ENCODE measurements at places on chromosomes 11 and 22. TPM values are rescaled to one million over a fixed set of nuclear protein-coding genes. Genes with fewer than 3 reads are reported as not detected.

Gene CRYAB
- 20.6 TPM for total RNA-seq

Gene NFAM1
- 1.2 TPM for total RNA-seq

Gene SEPTIN3
- total RNA-seq = 1.6 TPM

Gene PTGDR2
- total RNA-seq = 1.5 TPM

Gene DEPDC7
- total RNA-seq = 23.2 TPM

Gene UBQLNL
- total RNA-seq = 38.7 TPM

Gene C22orf23
- total RNA-seq = 70.9 TPM

Gene SCARF2
- 12.3 TPM for total RNA-seq

Gene MYO18B
- total RNA-seq = 23.6 TPM

DNA sequence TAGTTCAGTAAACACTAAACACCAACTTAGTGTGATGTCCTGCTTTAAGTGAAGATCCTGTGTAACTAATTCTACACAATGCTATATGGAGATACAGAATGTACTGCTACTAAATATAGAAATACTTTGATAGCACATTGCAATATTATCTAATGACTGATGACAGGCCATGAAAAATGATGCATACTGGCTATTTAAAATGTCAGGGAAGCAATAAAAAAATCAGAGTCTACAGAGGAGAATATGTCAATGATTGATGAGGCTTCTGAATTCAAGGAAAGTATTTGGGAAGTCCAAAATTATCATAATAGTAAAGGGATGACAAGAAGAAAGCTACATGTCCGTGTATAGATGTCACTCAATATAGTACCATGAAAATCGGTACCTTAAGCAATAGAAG is 55.3 kb downstream of the GUCY1A2 start:
- H3K36me3 ChIP-seq = no peaks in the 10 kb centered on the region
- H3K27me3 ChIP-seq = no peaks in the 10 kb centered on the region
- H3K4me1 ChIP-seq = peaks cover 4% of the 10 kb centered on the region
- H3K27ac ChIP-seq = no peak overlapping the region

- no peaks in the 10 kb centered on the region for H3K36me3 ChIP-seq
- DNase-seq = no peak
- no peak overlapping the region for H3K27ac ChIP-seq
- no peaks in the 10 kb centered on the region for H3K4me1 ChIP-seq
These were observed 155.0 kb upstream of the NCAM1 start for GRCh38 chr11:112806256-112806655.

- no peak overlapping the region for H3K27ac ChIP-seq
These were observed 10.2 kb downstream of the PAMR1 start for GRCh38 chr11:35515224-35515623.

- H3K27me3 ChIP-seq = no peaks in the 10 kb centered on the region
- H3K36me3 ChIP-seq = no peaks in the 10 kb centered on the region
- H3K4me1 ChIP-seq = no peaks in the 10 kb centered on the region
- no peak overlapping the region for H3K27ac ChIP-seq
These were observed 21.4 kb upstream of the CDON start for GRCh38 chr11:126083829-126084607.

DNA sequence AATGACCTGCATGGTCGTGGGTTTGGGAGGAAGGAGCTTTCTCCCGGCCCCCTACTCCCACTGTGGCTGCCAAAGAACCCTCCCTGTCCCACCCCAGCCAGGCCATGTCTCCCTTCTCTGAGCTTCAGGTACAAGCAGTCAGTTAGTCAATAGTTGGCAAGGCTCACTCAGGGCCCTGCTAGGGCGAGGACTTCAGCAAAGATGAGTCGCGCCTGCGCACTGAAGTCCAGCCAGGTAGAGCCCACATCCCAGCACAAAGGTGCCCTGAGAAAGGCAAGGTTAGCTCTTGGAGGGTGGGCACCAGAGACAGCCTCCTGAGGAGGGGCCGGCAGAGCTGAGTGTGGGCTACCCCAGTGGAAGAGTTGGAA is 11.1 kb downstream of the C11orf86 start:
- H3K4me1 ChIP-seq = peaks cover 5% of the 10 kb centered on the region
- DNase-seq = no peak
- H3K27me3 ChIP-seq = no peaks in the 10 kb centered on the region
- no peak overlapping the region for H3K4me3 ChIP-seq

- no peaks in the 10 kb centered on the region for H3K4me1 ChIP-seq
- DNase-seq = peak; percentile 21
- H3K27me3 ChIP-seq = no peaks in the 10 kb centered on the region
- H3K27ac ChIP-seq = peak overlapping the region; percentile 94
- H3K4me3 ChIP-seq = peak overlapping the region; percentile 81
These were observed 728 bp upstream of the POGLUT3 start for GRCh38 chr11:108498816-108499408.

DNA sequence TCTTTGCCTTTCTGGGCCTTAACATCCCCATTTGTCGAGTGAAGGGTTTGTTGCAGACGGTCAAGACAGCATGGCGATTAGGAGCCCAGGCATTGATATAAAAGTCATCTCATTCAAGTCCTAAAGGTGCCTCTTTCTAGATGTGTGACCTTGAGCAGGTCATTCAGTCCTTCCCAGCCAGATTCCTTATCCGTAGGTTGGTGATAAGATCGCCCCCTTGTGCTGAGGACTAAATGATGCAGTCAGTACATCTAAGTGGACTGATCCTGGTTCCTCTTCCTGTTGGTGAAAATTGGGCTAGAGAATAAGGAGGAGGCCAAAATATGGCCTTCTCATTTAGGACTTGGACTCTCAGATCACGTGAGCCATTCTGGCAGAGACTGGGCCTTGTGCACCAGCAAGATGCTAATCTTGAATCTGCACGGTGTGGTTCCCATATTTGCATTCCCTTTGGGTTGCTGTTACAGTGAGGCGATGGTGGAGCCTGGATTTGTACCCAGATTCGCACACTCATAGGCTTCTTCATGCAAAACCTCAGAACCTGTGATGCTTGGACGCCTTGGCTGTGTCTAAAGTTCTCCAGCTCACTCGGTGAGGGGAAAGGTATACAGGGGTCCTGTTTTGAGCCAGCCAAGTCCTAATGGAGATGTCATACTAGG is 156.8 kb downstream of the MYO18B start:
- no peak overlapping the region for H3K4me3 ChIP-seq
- H3K27me3 ChIP-seq = no peaks in the 10 kb centered on the region
- H3K4me1 ChIP-seq = no peaks in the 10 kb centered on the region

- H3K27ac ChIP-seq = no peak overlapping the region
- H3K36me3 ChIP-seq = no peaks in the 10 kb centered on the region
- H3K4me3 ChIP-seq = peak overlapping the region; percentile 4
- peaks cover 30% of the 10 kb centered on the region for H3K4me1 ChIP-seq
These were observed 36.0 kb downstream of the CD6 start for GRCh38 chr11:61007383-61007955.

- H3K27ac ChIP-seq = no peak overlapping the region
- H3K36me3 ChIP-seq = no peaks in the 10 kb centered on the region
- H3K4me3 ChIP-seq = no peak overlapping the region
- H3K4me1 ChIP-seq = no peaks in the 10 kb centered on the region
- no peak for DNase-seq
These were observed 2.6 kb downstream of the PDE3B start for GRCh38 chr11:14645985-14646900.

- no peak overlapping the region for H3K27ac ChIP-seq
- no peaks in the 10 kb centered on the region for H3K27me3 ChIP-seq
- peak; percentile 9 for DNase-seq
- no peak overlapping the region for H3K4me3 ChIP-seq
- no peaks in the 10 kb centered on the region for H3K4me1 ChIP-seq
- no peaks in the 10 kb centered on the region for H3K36me3 ChIP-seq
These were observed 1078.0 kb downstream of the BRD1 start for GRCh38 chr22:48749555-48750227.

- H3K4me1 ChIP-seq = peaks cover 4% of the 10 kb centered on the region
- H3K36me3 ChIP-seq = no peaks in the 10 kb centered on the region
- no peaks in the 10 kb centered on the region for H3K27me3 ChIP-seq
- DNase-seq = peak; percentile 94
These were observed at the start of gene TRAF6 for GRCh38 chr11:36509694-36510593. Gene TRAF6 (minus strand): TSS chr11:36510272. CDS start chr11:36501515, 8,757 bp downstream.

DNA sequence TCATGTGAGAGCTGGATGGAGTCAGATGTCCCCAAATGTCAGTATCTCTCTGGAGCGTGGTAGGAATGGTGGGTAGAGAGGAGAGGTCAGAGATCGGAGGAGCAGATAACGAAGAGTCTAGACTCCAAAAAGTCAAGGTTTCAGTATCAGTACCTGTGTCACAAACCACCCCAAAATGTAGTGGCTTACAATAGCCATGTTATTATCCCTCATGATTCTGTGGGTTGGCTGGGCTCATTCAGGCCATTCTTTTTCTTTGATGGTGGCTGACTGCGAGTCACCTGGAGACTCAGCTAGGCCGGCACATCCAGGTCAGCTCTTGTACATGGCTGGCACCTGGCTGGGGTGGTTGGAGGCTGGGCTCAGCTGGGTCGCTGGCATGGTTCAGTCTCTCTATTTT is 7.3 kb upstream of the SSTR3 start:
- no peaks in the 10 kb centered on the region for H3K27me3 ChIP-seq
- H3K4me1 ChIP-seq = peaks cover 4% of the 10 kb centered on the region
- no peak overlapping the region for H3K4me3 ChIP-seq
- DNase-seq = no peak

GRCh38 chr22:25880524-25880923 is 138.5 kb downstream of the MYO18B start:
- H3K4me1 ChIP-seq = no peaks in the 10 kb centered on the region
- DNase-seq = no peak
- no peak overlapping the region for H3K4me3 ChIP-seq

GRCh38 chr11:69215784-69216415 is 60.2 kb downstream of the SMIM38 start:
- H3K27me3 ChIP-seq = no peaks in the 10 kb centered on the region
- H3K4me3 ChIP-seq = no peak overlapping the region
- no peak overlapping the region for H3K27ac ChIP-seq
- H3K4me1 ChIP-seq = no peaks in the 10 kb centered on the region
- DNase-seq = peak; percentile 7
- H3K36me3 ChIP-seq = no peaks in the 10 kb centered on the region

DNA sequence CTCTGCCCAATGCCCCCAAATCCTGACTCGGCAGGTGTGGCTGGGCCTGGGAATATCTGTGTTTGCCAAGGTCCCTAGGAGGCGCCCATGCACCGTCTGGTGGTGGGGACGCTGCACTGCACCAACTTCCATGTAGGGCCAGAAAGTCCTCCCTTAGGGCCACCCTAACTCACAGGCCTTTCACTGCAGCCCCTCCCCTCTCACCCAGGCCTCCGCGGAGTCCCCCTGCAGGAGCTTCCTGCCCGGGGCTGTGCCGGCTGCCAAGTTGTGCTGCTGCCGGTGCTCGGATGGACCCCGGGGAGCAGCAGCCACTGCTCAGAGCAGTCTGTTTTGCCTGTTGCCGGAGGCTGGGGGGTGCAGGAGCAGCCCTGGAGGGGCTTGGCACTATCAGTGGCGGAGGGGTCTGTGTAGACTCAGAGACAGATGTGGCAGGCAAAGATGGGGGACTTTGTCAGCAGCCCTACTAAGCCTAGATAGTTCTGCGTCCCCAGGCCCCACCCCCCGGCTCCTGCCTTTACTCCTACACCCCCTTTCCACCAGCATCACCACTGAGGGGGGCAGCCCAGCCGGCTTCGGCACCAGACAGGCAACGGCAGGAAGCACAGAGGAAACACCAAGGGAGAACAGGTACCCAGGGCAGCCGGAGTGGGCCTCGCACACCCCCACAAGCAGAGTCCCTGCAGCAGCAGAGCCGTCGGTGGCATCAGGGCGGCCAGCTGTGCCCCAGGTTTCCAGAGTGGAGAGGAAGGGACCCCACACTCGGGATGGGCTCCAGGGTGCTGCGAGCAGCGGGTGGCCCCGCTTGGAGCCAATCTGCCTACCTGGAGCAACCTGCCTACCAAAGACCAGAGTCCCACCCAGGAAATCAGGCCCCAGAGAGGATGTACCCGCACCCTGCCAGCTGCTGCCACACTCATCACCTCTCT is 124.3 kb downstream of the TRIM29 start:
- H3K27me3 ChIP-seq = no peaks in the 10 kb centered on the region
- H3K4me1 ChIP-seq = no peaks in the 10 kb centered on the region
- H3K27ac ChIP-seq = no peak overlapping the region
- no peaks in the 10 kb centered on the region for H3K36me3 ChIP-seq
- DNase-seq = peak; percentile 77
- H3K4me3 ChIP-seq = no peak overlapping the region

DNA sequence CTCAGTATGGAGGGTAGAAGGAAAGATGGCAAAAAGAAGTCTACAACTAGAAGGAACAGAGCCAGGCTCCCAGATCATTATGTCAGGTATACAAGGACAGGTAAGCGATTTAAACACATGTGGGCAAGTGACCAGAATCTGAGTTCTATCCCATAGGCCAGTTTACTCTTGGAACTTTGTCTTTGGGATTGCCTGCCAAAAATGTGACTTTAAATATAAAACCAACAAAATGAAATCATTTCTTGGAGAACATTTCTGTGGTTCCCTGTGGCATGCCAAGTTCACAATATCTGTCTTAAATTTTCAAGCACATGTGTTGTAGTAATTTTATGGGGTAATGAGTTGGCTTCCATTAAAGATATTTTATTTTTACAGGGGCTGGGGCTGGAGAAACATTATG is 141.0 kb downstream of the SLC17A6 start:
- H3K36me3 ChIP-seq = no peaks in the 10 kb centered on the region
- H3K4me3 ChIP-seq = no peak overlapping the region
- H3K4me1 ChIP-seq = no peaks in the 10 kb centered on the region
- no peaks in the 10 kb centered on the region for H3K27me3 ChIP-seq
